MG63 (cell line): ENCODE measurements at places on chromosomes 12 and 14. TPM values are rescaled to one million over a fixed set of nuclear protein-coding genes. Genes with fewer than 3 reads are reported as not detected.

TOMM20L gene
- total RNA-seq, result not detected in 2 replicates

KDM2B gene
- total RNA-seq, result 18.1 and 30.1 TPM in 2 replicates

NANOG gene
- not detected in 2 replicates for total RNA-seq

LTB4R2 gene
- total RNA-seq, result 0.59 and 0.82 TPM in 2 replicates

NOS1 gene
- not detected in 2 replicates for total RNA-seq

GLS2 gene
- total RNA-seq, result 1.5 TPM in 1 of 2 replicates, not detected in the other

SPIC gene
- total RNA-seq, result not detected in 2 replicates

POTEM gene
- not detected in 2 replicates for total RNA-seq

ZBTB1 gene
- total RNA-seq, result 16.8 and 28.1 TPM in 2 replicates

SMIM41 gene
- not detected in 2 replicates for total RNA-seq

KCNJ8 gene
- total RNA-seq, result not detected in 2 replicates

NRL gene
- 1.9 and 4.9 TPM in 2 replicates for total RNA-seq

CPNE6 gene
- total RNA-seq, result not detected in 2 replicates

EFCAB11 gene
- 3.8 and 4.6 TPM in 2 replicates for total RNA-seq

- DNase-seq, result peak; percentile 3
These were observed 420.2 kb upstream of the TBX3 start for GRCh38 chr12:115103884-115104883.

- no peak for DNase-seq
These were observed 73.7 kb upstream of the KCNH3 start for GRCh38 chr12:49465132-49465531.

DNA sequence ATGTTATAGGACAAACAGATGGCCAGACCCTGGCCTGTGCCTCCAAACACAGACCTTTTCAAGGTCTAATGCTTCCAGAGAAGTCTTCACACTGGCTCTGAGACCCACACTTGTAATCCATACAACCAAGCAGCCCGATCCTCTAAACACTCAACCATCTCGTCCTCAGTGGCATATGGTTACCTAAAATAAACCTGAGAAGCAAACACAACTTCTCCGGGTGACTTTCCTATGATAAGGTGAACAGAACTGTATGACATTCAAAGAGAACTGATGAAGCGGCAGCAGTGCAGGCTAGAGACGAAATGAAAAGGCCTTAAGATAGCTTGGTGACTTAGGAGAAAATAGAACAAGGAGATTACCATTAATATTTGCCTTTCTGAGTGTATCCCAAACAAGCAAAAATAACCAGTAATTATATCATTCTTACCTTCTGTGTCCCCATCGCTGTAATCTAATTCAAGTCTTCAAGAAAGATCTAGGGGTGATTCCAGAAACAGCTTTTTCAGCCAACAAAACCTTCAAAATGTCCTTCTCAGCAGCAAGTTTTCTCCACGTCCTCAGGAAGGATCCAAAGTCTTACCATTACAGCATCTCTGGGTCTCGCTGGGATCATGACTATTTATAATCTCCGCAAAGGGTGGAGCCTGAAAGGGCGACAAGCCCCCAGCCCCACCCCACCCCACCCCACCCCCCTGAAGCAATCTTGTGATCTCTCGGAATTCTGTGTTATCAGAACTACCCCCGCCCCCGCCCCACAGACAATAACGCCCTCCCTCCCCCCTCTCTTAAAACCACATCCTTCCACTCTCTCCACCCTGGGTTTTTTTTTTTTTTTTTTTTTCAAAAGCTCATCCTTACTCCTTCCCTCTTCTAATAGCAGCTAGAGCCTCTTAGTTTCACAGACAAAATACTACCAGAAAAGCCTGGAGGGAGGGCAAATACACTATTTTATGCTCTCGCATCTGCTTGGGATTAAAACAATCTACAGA, at the start of gene SLC2A3:
TSS of gene SLC2A3 (minus strand) at position 598 of the 992 bp plus-strand sequence. CDS start at position 445, 153 bp downstream.
- no peak for DNase-seq

GRCh38 chr12:21183721-21184275, 52.8 kb downstream of the SLCO1B1 start:
- DNase-seq, result no peak

DNA sequence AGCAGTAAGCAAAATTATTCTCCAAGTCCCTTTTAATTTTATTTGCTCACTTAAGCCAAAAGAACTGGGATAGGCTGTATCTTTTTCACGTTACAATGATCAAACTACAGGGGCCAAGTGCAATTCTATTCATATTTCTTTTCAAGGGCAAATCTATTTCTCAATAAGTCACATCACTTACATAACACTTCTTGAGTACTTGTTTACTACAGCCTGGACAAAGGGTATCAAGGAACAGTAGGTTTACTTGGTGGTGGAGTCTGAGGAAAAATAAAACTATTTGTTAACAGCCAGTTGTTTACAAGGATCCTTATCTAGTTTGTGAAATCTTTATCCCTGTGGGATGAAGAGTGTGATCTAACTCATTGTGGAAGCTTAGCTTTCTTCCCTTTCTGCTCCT, 72.1 kb downstream of the PDE3A start:
- DNase-seq, result no peak

GRCh38 chr12:27142101-27142721, 59.8 kb upstream of the C12orf71 start:
- DNase-seq, result peak; percentile 47

GRCh38 chr12:67414011-67414715, 145.0 kb downstream of the CAND1 start:
- no peak for DNase-seq

GRCh38 chr14:46279776-46280175, 371.8 kb downstream of the RPL10L start:
- DNase-seq, result no peak

GRCh38 chr12:2265461-2266167, 212.8 kb downstream of the CACNA1C start:
- no peak for DNase-seq

- DNase-seq, result no peak
These were observed 6.5 kb downstream of the MBIP start for GRCh38 chr14:36313898-36314297.

- DNase-seq, result no peak
These were observed 258.2 kb downstream of the PHLDA1 start for GRCh38 chr12:75773377-75773776.

- peak; percentile 53 for DNase-seq
These were observed 58.2 kb downstream of the DICER1 start for GRCh38 chr14:95098984-95099599.

GRCh38 chr14:94395888-94396574, 7.6 kb upstream of the SERPINA1 start:
- no peak for DNase-seq
